Activated CD8-positive, alpha-beta T cell treated with anti-CD3 and anti-CD28 coated beads, Interleukin-2, amount 10 ng/mL, durations not matched to agents 7 days and 5 days (primary cell): ENCODE measurements at places on chromosomes 3 and 15. TPM values are rescaled to one million over a fixed set of nuclear protein-coding genes. Genes with fewer than 3 reads are reported as not detected.

RGMA gene
- not detected for total RNA-seq

TMEM212 gene
- not detected for total RNA-seq

SLC51B gene
- total RNA-seq = not detected

SNX1 gene
- 124 TPM for total RNA-seq

PLSCR5 gene
- not detected for total RNA-seq

MCTP2 gene
- 26.9 TPM for total RNA-seq

NLGN1 gene
- total RNA-seq = not detected

CFAP91 gene
- total RNA-seq = not detected

CIB1 gene
- 92.4 TPM for total RNA-seq

TERC gene
- 6.9 TPM for total RNA-seq

CRABP1 gene
- total RNA-seq = not detected

RAB5A gene
- total RNA-seq = 57.8 TPM

- H3K27me3 ChIP-seq = peaks cover 7% of the 10 kb centered on the region
- no peak overlapping the region for H3K27ac ChIP-seq
- H3K4me3 ChIP-seq = no peak overlapping the region
- DNase-seq = no peak
Observed at GRCh38 chr15:39596358-39597051, 15.6 kb downstream of the THBS1 start.

- H3K27me3 ChIP-seq = no peaks in the 10 kb centered on the region
- no peak overlapping the region for H3K27ac ChIP-seq
- DNase-seq = no peak
- no peaks in the 10 kb centered on the region for H3K4me1 ChIP-seq
- H3K4me3 ChIP-seq = no peak overlapping the region
Observed at GRCh38 chr3:191528589-191528988, 67.6 kb downstream of the PYDC2 start.

GRCh38 chr3:102904629-102905028, 469.8 kb downstream of the ZPLD1 start:
- no peak for DNase-seq
- no peaks in the 10 kb centered on the region for H3K36me3 ChIP-seq
- H3K27ac ChIP-seq = no peak overlapping the region
- no peaks in the 10 kb centered on the region for H3K27me3 ChIP-seq
- H3K4me1 ChIP-seq = no peaks in the 10 kb centered on the region

GRCh38 chr15:29434280-29434679, 164.7 kb upstream of the NSMCE3 start:
- DNase-seq = no peak
- H3K4me3 ChIP-seq = no peak overlapping the region
- H3K27me3 ChIP-seq = no peaks in the 10 kb centered on the region
- no peaks in the 10 kb centered on the region for H3K4me1 ChIP-seq
- no peak overlapping the region for H3K27ac ChIP-seq
- no peaks in the 10 kb centered on the region for H3K36me3 ChIP-seq

DNA sequence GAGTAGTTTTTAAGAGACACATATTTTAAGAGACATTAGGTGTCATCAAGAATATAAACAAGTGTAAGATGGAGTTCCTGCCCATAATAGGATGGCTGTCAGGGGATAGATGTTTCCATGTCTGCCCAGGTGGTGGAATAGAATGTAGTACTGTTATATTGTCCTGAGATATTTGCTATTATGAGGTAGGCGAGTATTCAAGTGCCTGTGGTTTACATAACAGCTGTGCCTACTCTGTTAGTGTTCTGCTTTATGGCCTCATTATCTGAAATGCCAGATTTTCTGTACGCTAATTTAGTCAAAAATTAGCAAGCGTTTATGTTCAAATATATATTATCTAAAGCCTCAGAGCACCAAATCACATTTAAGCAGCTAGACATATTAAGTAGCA, 360.2 kb upstream of the ROPN1 start:
- H3K36me3 ChIP-seq = no peaks in the 10 kb centered on the region
- H3K27ac ChIP-seq = no peak overlapping the region

- peaks cover 1% of the 10 kb centered on the region for H3K27me3 ChIP-seq
- H3K4me3 ChIP-seq = no peak overlapping the region
- H3K27ac ChIP-seq = no peak overlapping the region
Observed at GRCh38 chr3:184576457-184577240, 15.1 kb downstream of the EPHB3 start.

DNA sequence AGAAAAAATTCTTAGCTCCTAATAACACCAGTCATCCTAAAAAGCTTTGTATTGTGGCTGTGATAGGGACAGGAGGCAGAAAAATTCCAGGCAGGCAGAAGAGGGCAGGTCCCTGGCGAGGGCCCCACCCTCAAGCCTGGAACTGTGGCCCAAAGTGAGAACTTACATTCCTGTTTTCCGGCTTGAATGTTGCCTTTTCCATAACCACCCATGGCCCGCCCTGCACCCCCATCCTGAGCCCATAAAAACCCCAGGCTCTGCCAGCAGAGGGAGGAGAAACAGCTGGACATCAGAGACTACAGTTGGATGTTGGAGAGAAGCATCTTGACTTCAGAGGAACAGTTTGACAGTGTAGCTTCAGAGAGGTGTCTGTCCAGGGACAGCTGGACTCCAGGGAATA, 37.3 kb downstream of the SLCO2A1 start:
- H3K27me3 ChIP-seq = peaks cover 11% of the 10 kb centered on the region
- H3K4me3 ChIP-seq = no peak overlapping the region

- peaks cover 8% of the 10 kb centered on the region for H3K27me3 ChIP-seq
- no peak overlapping the region for H3K4me3 ChIP-seq
- H3K36me3 ChIP-seq = no peaks in the 10 kb centered on the region
Observed at GRCh38 chr15:33001926-33002325, 192.6 kb downstream of the FMN1 start.

DNA sequence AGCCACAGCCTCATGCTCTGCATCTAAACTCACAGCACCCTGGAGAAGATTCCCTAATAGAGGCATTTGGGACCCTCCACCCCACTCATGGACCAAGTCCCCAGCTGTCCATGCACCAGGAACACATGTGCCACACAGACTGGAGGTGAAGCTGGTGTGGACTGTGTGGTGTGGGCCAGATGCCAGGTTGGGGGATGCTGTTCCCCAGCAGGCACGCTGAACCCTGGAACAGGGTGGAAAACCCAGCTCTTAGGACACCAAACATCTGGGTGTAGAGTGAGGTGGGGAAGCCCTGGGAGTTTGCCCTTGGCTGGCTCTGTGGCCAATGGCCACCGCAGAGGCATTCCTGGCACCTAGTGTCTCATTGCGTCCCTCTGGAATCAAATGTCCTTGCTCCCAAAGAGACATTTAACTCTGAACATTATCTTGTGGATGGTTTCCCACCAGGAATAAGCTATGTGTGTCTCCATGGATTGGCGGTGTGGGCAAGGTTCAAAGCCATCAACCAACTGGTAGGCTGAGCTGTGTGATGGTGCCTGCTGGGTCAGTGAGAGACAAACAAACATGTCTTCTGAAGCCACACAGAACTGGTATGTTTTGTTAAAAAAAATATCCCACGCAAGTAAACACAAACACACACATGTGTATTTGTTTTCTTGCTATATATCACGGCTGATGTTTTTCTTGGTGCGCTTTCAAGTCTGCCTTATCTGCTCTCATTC, 65.0 kb downstream of the EXOG start:
- no peak overlapping the region for H3K27ac ChIP-seq
- H3K4me1 ChIP-seq = no peaks in the 10 kb centered on the region
- H3K36me3 ChIP-seq = no peaks in the 10 kb centered on the region
- no peak for DNase-seq
- H3K27me3 ChIP-seq = peaks cover 4% of the 10 kb centered on the region
- H3K4me3 ChIP-seq = no peak overlapping the region

DNA sequence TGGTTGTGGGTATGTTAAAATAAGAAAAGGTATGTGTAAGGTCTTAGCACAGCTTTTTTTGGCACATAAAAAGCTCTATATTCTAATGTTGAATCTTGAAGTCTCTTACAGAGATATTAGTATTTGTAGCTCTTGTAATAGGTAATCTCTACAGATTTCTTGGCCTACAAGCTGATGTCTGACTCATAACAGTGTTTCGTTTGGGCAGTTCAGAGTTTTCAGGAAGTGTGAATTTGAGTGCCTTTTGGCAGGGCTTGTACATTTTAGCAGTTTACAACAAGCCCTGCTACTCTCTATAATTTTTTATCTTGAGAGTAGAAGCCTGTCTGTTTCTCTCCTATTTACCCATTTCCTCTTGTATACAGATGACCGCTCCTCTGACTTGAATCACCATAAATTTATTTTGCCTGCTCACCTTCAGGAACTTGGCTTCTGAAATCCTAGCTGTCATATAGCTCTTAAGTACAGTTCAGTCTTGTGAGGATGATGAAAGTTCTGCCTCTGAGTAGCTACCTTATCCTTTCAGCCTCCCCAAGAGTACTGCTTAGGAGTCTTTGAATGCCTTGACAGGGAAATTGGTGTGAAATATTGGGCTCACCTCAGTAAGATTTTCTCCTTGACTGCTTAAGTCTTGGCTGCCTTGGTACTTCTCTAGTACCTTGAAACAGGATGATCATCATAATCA, 419.9 kb upstream of the RARB start:
- no peak for DNase-seq
- no peaks in the 10 kb centered on the region for H3K27me3 ChIP-seq
- H3K27ac ChIP-seq = no peak overlapping the region
- H3K36me3 ChIP-seq = no peaks in the 10 kb centered on the region
- no peak overlapping the region for H3K4me3 ChIP-seq
- H3K4me1 ChIP-seq = no peaks in the 10 kb centered on the region

GRCh38 chr3:185820973-185821758, 3.7 kb downstream of the IGF2BP2 start:
- peaks cover 47% of the 10 kb centered on the region for H3K27me3 ChIP-seq
- no peak overlapping the region for H3K4me3 ChIP-seq
- H3K4me1 ChIP-seq = peaks cover 11% of the 10 kb centered on the region
- DNase-seq = no peak
- no peaks in the 10 kb centered on the region for H3K36me3 ChIP-seq
- no peak overlapping the region for H3K27ac ChIP-seq

GRCh38 chr3:156518726-156519125, 36.2 kb downstream of the SSR3 start:
- peaks cover 6% of the 10 kb centered on the region for H3K36me3 ChIP-seq
- DNase-seq = no peak

DNA sequence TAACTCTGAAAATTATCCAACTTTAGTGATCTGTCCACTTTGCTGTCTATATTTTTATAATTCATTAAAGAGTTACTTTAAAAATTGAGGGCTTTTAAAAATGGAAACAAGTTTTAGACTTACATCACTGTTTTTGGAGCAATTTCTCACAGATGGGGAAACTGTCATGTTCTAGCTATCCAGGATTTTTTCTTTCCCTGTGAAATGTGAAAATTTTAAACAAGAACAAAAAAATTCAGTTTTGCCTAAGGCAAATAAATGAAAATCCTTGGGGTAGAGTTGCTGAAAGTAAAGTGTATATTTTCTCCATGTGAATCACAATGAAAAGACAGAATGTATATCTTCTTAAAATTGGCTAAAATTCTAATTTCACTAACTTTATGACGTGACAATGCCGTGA, 553.7 kb downstream of the MCTP2 start:
- H3K4me3 ChIP-seq = no peak overlapping the region
- DNase-seq = no peak
- no peaks in the 10 kb centered on the region for H3K4me1 ChIP-seq
- H3K27ac ChIP-seq = no peak overlapping the region
- H3K36me3 ChIP-seq = no peaks in the 10 kb centered on the region

- H3K27me3 ChIP-seq = no peaks in the 10 kb centered on the region
- no peak for DNase-seq
- H3K4me1 ChIP-seq = peaks cover 65% of the 10 kb centered on the region
- peaks cover 48% of the 10 kb centered on the region for H3K36me3 ChIP-seq
Observed at GRCh38 chr3:129106866-129107565, 14.6 kb downstream of the RAB43 start.

DNA sequence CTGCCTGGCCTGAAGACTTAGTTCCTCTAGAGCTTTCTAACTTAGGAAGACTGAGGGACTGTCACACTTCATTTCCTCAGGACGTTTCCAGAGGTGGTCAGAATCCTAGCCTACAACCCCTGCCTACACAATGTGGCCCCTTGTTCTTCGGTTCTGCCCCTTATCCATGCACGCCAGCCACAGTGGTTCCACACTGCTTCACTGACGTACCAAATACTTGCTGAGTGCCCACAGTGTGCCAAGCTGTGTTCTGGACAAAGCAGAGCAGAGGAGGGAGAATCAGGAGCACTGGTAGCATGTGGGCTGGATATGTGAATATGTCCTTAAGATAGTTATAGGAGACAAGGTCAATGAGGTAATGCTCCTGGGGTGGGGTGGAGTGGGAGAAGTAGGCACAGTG, 70.5 kb upstream of the SAMMSON start:
- H3K36me3 ChIP-seq = no peaks in the 10 kb centered on the region
- no peak overlapping the region for H3K4me3 ChIP-seq
- DNase-seq = no peak
- no peaks in the 10 kb centered on the region for H3K27me3 ChIP-seq
- H3K27ac ChIP-seq = no peak overlapping the region

GRCh38 chr3:48558493-48559134, 2.0 kb upstream of the PFKFB4 start:
- H3K4me1 ChIP-seq = peaks cover 62% of the 10 kb centered on the region
- peaks cover 3% of the 10 kb centered on the region for H3K27me3 ChIP-seq

DNA sequence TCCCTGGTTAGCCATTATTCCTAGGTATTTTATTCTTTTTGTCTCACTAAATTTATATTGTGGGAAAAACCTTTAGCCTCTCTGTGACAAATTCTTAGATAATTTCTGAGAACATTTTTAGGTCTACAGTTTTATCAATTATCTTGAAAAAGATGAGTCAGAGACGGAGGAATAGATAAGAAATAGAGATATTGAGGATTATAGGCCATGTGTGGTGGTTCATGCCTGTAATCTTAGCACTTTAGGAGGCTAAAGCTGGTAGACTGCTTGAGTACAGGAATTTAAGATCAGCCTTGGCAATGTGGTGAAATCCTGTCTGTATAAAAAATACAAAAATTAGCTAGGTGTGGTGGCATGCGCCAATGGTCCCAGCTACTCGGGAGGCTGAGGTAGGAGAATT, 960.2 kb downstream of the SQOR start:
- no peaks in the 10 kb centered on the region for H3K27me3 ChIP-seq
- H3K27ac ChIP-seq = no peak overlapping the region
- H3K4me3 ChIP-seq = no peak overlapping the region
- DNase-seq = no peak
- H3K4me1 ChIP-seq = no peaks in the 10 kb centered on the region
- no peaks in the 10 kb centered on the region for H3K36me3 ChIP-seq

DNA sequence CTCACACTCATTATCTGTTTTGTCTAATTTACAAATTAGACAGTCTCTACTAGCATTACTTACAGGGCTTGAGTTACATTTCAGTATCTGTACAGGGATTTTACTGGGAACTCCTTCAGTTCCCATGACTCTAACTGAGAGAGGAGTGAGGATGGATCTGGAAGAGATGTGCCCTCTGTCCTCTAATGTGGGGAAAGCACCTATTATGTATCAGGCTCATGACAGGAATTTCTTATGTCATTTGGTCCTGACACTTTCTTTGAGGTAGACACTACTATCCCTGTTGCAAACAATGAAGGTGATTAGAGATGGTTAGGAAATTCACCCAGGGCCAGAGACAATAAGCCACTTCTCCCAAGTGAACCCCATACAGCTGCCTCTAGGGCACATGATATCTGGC, 10.9 kb upstream of the NCKIPSD start:
- no peak overlapping the region for H3K27ac ChIP-seq
- no peak for DNase-seq
- no peaks in the 10 kb centered on the region for H3K27me3 ChIP-seq
- H3K4me3 ChIP-seq = no peak overlapping the region
